ENCODE measurements at places on chromosomes 4 and X. TPM values are rescaled to one million over a fixed set of nuclear protein-coding genes. Genes with fewer than 3 reads are reported as not detected.

Gene DCAF12L2
- total RNA-seq, result not detected

Gene ADH6
- not detected for total RNA-seq

Gene SLC25A43
- 10.2 TPM for total RNA-seq

Gene ZNF81
- 5.5 TPM for total RNA-seq
